Large intestine (tissue), 12 donors: ENCODE measurements at places on chromosomes 5 and 9.

DNA sequence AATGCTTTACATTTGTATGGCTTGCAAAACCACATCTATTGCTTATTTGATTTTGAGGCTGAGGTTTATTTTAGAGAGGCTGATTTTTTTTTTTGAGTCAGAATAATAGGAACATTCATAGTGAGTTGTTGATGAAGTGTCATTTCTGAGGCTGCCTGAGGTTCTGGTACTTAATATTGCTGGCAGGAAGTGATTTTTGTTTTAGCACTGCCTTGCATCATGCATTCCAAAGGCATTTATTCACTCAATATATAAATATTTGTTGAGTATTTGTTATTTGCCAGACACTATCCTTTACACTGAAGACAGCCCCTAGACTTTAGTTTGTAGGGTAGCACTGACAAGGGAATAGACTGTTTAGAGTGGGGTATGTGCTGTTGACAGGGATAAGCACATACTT lies 2.7 kb downstream of the RNF20 start:
- no peak for DNase-seq

DNA sequence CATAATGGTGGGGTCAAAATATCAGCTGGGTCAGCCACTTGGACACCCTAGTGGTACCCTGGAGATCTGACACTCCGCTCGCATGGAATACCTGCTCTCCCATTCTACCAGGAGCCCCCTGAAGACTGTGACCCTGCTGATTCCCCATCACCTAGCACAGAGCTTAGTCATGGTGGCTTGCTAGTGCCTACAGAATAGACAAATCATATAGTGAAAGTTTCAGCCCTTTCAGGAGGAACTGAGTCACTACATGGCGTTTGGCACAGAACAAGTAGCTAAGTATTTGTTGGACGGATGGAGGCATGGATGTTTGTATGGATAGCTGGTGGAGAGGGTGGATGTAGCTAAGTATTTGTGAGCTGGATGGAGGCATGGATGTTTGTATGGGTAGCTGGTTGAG lies 65.3 kb downstream of the LMX1B start:
- no peak for DNase-seq

DNA sequence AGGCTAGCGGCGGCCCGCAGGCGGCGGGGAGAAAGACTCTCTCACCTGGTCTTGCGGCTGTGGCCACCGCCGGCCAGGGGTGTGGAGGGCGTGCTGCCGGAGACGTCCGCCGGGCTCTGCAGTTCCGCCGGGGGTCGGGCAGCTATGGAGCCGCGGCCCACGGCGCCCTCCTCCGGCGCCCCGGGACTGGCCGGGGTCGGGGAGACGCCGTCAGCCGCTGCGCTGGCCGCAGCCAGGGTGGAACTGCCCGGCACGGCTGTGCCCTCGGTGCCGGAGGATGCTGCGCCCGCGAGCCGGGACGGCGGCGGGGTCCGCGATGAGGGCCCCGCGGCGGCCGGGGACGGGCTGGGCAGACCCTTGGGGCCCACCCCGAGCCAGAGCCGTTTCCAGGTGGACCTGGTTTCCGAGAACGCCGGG lies 253 bp downstream of the SLC12A2 start:
- no peak for DNase-seq

- DNase-seq = no peak
These were observed 65.2 kb downstream of the NSD1 start for GRCh38 chr5:177198738-177199137.

- DNase-seq = no peak
These were observed 111.4 kb downstream of the LHX2 start for GRCh38 chr9:124122813-124123462.

GRCh38 chr5:143108498-143109128 lies 294.9 kb downstream of the NR3C1 start:
- peak; percentile 31 for DNase-seq
